NCI-H2029 treated with DMSO at 0.1 percent for 48 hours (cell line): ENCODE measurements at places on chromosomes 11 and 22.
A peak's percentile ranks its signal among the peaks of the same experiment; 100 is the strongest.

DNA sequence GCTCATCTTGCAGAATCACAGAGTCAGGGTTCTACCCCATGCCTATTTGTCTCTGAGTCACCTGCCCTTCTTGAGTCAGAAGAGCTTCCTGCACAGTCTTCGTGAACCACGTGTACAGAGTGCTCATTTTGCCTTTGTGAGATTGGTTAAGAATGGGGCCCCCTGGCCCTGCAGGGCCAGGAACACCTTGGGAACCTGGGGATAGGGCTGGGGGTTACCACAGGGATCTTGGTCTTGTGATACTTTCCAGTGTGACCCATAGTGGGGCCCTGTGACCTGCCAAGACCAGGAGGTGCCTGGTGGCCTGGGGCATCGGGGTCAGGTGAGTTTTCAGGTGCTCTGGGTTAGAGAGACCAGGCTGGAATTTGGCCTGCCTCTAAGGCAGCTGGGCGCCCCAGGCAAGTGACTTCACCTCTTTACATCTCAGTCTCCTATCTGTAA is 9.4 kb downstream of the TMPRSS13 start:
- no peak for DNase-seq

DNA sequence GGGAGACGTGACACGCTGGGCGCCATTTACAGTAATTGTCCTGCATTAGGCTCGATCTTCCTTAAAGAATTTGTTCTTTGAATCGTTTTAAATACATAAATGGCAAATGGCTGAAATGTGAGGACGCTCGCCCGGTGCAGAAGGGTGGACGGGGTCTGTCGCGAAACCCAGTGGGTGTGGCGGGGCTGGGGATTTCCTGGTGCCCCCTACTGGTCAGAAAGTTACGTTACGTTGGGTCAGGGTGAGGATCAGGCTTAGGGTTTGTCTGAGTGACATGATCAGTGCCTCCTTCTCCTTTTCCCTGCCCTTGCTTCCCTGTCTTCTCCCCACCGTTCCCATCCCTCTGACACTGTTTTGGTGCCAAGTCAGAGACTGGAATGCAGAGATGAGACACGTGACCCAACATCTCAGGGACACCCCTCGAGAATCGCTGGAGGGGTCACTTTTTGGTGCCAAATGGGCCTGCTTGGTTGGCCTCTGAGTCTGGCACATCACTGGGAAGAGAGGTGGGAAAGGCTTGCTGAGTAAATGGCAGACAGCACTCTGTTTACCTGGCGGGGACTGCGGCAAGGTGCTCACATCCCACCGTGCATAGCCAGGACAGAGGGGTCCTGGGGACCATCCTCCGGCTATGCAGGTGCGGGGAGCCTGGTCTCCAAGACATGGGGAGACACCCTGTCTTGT is 1107.6 kb downstream of the BRD1 start:
- no peak for DNase-seq

GRCh38 chr22:33861216-33861875 is 58.9 kb downstream of the LARGE1 start:
- no peak for DNase-seq

- no peak for DNase-seq
Observed at GRCh38 chr22:25747245-25747944, 5.4 kb downstream of the MYO18B start.

DNA sequence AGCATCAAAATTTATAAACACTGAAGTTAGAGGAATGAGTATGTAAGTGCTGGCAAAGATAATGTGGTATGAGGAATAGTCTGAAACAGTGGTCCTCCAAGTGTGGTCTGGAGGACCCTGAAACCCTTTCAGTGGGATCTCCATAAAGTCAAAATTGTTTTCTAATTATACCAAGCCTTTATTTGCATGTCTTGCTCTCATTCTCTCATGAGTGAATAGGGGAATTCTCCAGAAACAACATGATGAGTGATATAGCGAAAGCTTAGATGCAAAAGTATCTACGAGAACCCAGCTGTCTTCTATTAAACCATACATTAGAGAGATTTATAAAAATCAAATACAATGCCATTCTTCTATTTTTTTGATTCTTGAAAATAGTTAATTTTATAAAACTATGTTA is 145.0 kb upstream of the RAG2 start:
- no peak for DNase-seq

DNA sequence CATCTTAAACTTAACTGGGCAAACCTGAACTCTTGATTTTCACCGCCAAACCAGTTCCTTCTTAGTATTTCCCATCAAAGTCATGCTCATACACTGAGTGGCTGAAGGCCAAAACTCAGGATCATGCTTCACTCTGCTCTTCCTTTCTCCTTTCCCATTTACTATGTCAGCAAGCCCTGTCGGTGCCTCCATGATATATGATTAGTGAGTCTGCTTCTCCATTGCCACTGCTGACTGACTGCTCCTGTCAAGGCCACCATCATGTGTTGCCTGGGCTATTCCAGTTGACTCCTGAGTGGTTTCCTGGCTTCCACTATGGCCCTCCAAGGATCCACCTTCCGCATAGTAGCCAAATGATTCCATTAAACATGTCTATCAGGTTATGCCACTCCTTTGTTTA is 42.8 kb upstream of the AMPD3 start:
- DNase-seq: no peak

DNA sequence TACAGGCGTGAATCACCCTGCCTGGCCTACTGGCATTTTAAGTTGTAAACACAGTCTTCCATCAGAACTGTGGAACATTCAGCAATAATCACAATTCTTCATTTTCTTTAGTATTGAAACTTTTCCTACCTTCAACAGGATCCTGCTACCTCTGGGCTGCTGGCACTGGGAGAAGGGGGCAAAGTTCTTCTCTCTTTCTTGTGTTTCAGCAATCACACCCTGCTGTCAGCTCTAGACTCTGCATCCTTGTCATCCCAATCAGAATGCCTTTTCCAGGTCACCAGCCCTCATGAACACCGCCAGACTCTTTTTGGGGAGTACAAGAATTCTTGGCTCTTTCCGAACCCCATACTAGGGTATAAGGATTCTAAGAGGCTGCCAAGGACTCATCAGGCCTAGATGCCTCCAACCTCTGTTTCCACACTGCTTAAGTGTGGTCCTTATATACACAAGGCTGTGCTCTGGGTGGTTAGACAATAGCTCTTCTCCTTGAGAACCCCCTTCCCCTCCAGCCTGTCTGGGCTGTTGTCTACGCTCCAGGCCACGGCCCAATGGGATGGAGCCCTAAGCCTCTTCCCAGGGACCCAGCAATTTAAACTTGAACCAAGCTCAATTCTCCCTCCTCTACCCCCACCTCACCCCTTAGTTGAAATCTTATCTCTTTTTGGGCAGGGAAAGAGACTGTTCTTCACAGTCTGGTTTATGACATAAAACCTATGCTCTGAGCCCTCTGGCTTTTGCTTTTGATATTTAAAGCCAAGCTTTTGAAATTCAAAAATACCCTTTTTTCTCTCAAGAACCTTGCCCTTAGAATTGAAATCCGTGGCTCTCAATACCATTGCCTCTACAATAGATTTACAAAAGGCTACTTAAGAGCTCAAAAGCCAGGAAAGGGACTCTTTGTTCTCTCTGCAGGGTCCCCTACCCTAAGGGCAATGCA is 327.4 kb downstream of the BUD13 start:
- DNase-seq: no peak

DNA sequence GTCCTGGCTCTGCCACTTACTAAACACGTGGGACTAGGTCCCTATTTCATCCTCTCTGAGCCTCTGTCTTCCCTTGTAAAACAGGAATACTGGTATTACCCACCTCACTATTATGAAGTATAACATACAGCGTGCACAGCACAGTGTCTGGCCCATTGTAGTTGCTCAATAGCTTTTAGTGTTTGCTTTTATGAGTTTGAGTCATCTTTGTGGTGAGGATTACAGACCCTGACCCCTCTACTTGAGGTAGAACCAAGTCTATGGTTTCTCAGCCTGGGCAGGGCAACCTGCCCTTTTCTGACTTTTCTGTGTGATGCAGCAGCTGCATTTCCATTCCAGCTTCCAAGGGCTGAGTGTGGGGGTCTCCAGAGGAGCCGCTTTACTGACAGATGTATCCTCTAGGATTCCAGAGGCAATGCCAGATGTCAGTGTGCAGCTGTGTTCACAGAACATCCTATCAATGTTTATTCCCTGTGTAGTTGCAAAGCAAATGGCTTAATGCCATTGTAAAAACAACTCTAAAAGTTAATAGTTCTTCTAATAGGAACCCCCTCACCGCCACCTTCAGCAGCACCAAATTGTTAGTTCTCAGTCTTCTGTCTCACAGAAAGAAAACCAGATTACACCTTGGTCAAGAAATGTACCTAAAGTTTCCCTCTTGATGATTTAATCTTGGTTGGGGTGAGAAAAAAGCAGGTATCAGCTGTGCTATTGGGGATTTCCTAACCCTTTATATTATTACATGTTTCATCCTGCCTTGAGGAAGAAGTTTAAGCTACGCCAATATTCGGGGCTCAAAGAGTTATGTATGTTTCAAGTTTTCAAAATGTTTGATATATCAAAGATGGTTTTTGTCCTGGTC is 16.8 kb downstream of the PRR5L start:
- DNase-seq: no peak

- no peak for DNase-seq
Observed at GRCh38 chr22:17982572-17983141, 41.7 kb downstream of the MICAL3 start.

DNA sequence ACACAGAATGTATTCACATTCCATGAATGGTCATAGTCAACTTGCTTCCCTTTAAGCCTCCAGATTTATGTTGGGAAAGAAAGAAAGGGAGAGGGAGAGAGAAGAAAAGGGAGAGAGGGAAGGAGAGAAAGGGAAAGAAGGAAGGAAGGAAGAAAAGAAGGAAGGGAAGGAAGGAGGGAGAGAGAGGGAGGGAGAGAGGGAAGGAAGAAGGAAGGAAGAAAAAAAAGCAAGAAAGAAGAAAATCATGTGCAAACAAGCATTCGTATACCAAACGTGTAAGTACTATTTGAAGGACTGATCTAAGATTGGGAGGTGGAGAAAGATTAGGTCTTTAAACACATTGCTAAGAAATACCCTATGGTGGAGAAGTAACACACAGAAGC is 23.9 kb upstream of the ARHGAP20 start:
- no peak for DNase-seq

DNA sequence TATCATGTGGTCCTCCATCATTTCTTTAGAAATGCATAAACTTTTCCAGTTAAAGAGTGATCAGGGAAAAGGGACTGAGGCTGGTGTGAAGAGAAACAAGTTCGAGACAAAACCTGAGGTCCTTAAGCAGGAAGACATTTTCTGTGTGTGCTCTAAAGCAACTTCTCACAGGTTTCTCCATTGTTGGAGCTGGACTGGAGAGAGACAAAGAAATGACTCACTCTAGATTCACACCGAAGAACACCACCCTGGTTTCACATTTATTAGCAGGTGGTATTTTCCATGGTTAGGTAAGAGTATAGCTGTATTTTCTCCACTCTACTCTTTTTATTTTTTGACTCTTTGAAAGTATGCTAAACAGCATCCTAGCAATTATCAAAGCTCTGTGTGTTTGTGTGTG is 736.4 kb downstream of the KCNA4 start:
- DNase-seq: no peak

DNA sequence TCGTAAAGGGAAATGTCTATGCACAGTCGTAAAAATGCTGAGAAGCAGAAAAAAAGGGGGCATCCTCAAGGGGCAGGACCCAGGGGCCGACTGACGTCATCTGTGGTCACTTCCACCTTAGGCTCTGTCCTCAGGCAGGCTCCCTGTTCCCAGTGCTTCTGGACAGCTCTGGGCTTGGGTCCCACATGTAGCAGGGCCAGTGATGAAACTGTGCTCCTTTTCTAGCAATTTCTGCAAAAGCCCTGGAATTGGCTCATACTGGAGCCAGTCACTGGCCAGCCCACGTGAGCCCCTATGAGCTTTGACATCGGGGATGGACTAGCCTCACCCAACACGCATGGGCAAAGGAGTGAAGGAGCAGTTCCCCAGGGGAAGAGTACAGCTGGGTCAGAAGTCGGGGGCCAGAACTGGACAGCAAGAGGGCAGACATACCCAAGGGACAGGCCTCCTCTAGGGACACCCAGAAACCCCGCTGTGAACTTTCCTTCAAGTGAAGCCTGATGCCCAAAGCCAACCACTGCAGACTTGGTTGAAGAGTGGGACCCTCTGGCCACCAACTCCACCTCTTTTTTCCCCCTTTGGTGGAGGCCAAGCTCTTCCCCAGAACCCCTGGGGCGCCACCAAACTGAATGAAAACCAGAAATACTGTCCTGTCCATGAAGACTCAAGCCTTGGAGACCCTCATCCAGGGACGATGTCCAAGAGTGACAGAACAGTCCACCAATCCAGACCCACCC is 1349.0 kb downstream of the BRD1 start:
- no peak for DNase-seq

- DNase-seq: no peak
Observed at GRCh38 chr11:109971184-109971523, 122.0 kb upstream of the ZC3H12C start.

DNA sequence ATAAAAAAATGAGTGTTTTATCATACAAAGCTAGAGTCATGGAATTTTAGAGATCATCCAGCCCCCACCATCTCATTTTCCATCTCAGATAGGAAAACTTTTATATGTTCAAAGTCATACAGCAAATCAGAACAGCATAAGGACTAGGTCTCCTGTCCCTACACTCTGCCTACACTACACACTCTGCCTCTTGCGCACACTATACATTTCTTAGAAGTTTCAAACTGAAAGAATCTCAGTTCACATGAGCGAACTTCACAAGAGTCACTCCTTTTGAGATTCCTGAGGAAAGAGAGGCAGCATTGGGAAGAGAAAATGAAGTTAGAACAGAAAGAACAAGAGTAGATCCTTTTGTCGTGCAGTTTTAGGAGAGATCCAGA is 36.5 kb downstream of the ART5 start:
- no peak for DNase-seq

GRCh38 chr11:59221441-59221840 is 8.7 kb upstream of the MPEG1 start:
- DNase-seq: no peak

GRCh38 chr11:86374069-86374468 is 618 bp upstream of the CCDC81 start:
- DNase-seq: no peak

DNA sequence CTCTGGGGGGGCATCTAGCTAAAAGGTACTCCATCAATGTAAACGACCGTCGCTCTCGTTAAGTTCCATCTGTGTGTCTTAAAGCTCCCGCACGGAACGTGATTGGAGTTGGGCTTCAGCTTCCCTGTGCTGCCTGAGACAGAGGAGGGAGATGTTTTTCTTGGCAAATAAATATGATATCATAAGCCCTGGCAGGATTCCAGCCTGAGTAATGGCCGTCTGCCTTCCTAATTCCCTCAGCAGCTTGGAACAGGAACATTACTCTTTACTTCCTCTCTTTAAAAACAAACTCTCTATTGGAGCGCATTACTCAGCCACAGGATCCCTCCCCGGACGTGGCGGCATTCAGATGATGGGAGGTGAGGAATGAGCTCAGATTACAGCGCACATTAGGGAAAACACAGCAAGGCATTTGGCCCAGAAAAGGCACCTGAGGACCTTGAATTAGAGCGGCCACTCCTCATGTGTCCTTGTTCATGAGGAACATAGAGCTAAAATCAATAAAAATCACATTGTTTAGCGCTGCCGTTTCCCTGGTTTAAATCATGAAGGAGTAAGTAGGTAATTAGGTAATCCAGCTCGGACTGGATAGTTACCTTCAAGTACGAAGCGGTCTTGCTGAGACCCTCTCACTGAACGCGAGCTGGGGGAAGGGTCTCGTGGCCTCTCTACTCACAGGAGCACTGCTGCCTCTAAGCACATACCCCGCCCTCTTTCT is 230.4 kb downstream of the ST3GAL4 start:
- peak; percentile 99 for DNase-seq
